Common myeloid progenitor, CD34-positive (primary cell): ENCODE measurements at places on chromosomes 11 and 22.

- DNase-seq: no peak
Observed at GRCh38 chr11:124050748-124051147, 9.6 kb upstream of the OR10G7 start.

DNA sequence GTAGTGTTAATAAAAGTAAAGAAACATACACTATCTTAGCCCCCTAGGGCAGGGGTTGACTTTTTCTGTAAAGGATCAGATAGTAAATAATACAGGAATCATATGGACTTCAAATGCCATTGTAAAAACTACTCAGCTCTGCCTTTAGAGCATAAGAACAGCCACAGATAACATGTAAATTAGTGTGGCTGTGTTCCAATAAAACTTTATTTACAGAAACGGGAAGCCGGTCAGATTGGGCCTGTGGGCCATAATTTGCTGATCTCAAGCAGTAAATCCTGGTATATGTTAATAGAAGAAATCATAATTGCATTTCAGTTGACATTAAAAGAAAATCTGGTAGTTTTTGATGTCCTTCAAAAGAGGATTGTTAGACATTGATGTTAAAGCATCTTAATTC lies 76.5 kb downstream of the ZC3H12C start:
- DNase-seq: no peak

- no peak for DNase-seq
Observed at GRCh38 chr11:120655589-120655988, 144.0 kb downstream of the GRIK4 start.

- DNase-seq: no peak
Observed at GRCh38 chr22:38694940-38695339, 5.8 kb downstream of the JOSD1 start.

DNA sequence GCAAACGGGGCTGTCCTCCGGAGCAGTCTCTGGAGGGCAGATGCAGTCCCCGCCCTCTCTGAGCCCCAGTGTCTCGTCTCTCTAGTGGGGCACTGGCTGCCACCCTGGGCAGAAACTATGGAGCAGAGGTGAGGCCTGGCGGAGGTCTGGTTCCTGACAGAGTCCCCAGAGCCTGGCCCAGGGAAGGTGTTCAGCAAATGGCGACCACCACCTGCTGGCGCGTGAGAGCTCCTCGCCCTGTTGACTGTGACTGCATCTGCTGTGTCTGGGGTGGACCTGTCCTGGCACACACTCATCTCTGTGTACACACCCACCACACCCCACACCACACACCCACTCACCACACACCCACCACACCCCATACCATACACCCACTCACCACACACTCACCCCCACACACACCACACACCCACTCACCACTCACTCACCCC lies 18.3 kb upstream of the TTLL12 start:
- DNase-seq: no peak

- no peak for DNase-seq
Observed at GRCh38 chr11:56333156-56333555, 12.7 kb upstream of the OR8K1 start.

GRCh38 chr11:27291302-27291889 lies 71.6 kb downstream of the CCDC34 start:
- peak; percentile 28 for DNase-seq

- peak; percentile 67 for DNase-seq
Observed at GRCh38 chr11:34044664-34045485, 6.7 kb upstream of the CAPRIN1 start.

DNA sequence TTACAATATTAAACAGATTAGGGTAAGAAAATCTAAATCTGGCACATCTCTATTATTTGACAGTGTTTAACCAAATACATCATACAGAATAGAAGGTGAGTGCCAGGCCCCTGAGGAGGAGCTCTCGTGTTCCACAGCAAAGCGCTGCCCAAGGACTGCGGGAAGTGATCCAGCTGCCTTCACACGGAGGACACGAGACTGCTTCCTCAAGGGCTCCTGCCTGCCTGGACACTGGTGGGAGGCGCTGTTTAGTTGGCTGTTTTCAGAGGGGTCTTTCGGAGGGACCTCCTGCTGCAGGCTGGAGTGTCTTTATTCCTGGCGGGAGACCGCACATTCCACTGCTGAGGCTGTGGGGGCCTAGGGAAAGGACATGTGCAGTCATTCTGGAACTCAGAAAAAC lies 71.1 kb downstream of the NCAPD3 start:
- no peak for DNase-seq

DNA sequence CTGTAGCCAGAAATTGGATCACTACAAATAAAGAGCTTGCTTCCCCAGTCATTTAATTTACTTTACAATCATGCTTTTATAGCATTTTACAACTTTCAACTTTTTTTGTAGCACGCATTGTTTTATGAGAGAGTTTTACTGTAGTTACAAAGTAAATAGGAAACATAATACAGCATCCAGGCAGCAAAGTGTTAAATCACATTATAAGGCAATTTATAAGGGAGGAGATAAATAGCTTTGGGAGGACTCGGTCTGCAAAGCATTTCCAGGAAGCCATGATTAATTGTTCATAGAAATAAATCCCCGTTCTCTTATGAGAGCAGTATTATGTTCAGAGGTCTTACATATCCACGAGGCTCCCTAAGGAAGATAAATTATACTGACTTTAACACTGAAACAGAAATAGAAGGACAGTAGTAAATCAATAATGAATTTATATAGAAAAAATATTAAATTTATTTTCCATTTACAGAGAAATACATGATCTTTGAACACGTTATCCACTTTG lies 792.6 kb upstream of the RAG2 start:
- DNase-seq: no peak

DNA sequence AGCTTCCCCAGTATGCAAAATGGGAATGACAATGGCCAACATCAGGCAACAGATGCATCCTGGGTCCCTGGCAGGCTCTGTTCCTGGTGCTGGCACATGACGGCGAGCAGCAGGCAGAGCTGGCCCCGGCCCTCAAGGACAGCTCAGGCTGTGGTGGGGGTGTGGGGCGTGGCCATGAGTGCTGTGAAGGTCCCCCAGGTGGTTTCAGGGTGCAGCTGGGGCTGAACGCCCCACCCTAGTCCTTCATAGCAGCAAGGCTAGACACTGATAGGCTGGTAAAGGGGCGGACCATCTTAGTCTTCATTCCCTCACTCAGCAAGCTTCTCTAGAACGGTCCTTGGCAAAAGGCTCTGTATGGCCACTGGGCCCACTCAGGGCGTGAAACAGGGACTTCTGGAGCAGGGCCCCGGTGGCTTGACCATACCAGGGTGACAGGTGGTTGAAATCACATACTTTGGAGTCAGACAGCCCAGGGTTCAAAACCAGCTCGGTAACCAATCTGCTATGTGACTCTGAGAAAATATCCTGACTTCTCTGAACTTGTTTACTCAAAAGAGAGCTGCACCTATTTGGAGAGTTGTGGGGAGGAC lies 15.1 kb downstream of the NPTXR start:
- DNase-seq: no peak

GRCh38 chr22:38163844-38164550 lies 17.6 kb downstream of the PLA2G6 start:
- no peak for DNase-seq

DNA sequence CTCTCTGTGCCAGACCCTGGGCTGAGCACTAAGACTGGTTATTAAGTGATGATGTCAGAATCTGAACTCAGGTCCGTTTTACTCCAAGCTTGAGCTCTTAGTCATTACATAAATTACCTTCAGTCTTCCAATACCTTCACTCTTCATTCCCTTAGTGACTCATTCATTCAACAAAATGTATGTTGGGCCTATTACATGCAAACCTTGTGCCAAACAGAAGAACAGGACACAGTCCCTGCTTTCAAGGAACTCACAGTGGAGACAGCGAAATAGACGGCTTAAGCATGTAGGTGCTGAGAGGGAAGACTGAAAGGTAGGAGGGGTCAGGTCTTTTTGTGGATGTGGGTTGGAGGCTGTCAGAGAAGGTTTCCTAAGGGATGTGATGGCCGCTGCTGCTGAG lies 3.3 kb downstream of the KCTD14 start:
- no peak for DNase-seq

- peak; percentile 57 for DNase-seq
Observed at GRCh38 chr11:112880495-112880894, 80.7 kb upstream of the NCAM1 start.

GRCh38 chr22:34004058-34004457 lies 83.8 kb upstream of the LARGE1 start:
- DNase-seq: no peak

GRCh38 chr11:121422675-121423074 lies 29.4 kb upstream of the SORL1 start:
- DNase-seq: peak; percentile 30

GRCh38 chr22:46796566-46797195 lies 34.2 kb downstream of the TBC1D22A start:
- no peak for DNase-seq

GRCh38 chr22:30265131-30265720 lies 1.4 kb downstream of the OSM start:
- no peak for DNase-seq

GRCh38 chr11:65388731-65389130 lies 2.3 kb downstream of the FRMD8 start:
- DNase-seq: no peak

- DNase-seq: no peak
Observed at GRCh38 chr22:45631841-45632238, 39.8 kb upstream of the ATXN10 start.

DNA sequence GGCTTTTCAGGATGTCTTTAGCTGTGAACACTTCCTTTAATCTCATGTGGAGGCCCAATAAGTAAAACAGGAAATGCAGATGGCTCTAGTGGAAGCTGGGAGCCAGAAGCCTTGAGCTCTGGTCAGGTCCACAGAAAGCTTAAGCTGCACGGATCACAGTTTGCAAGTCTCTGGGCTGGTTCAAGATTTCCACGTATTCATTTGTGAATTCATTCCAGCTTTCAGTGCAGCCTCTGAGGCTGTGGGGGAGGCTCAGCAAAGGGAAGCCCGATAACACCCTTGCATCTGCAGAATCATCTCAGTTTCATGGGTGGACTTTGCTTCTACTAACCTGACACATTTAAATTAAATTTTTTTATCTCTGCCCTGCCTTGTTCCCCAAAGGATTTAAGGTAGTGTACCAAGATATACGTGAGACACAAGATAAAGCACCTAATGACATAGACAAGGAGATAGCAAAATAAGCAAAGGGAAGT lies 65.6 kb downstream of the ISX start:
- peak; percentile 21 for DNase-seq

- no peak for DNase-seq
Observed at GRCh38 chr11:71169313-71169712, 83.1 kb downstream of the SHANK2 start.

- no peak for DNase-seq
Observed at GRCh38 chr11:62482753-62483152, 63.9 kb downstream of the AHNAK start.

DNA sequence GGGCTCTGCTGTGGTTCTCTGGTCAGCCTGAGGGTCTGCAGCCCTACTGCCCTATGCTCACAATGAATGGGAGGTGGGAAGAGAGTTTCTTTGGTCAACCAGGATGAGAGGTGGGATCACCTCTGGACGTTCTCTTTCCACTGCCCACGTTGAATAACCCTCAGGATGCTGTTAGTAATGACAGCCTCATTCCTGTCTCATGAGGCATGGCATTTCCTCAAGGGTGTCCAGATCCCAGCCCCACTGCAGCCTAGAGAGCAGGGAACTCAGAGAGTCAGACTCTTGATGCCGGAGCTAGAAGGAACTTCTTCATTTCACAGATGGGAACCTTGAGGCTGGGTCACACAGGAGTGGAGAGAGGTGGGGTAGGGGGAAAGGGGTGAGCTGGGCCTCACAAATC lies 196.0 kb downstream of the CEP164 start:
- DNase-seq: no peak

GRCh38 chr11:66556086-66556485 lies 9.4 kb downstream of the ACTN3 start:
- DNase-seq: no peak

DNA sequence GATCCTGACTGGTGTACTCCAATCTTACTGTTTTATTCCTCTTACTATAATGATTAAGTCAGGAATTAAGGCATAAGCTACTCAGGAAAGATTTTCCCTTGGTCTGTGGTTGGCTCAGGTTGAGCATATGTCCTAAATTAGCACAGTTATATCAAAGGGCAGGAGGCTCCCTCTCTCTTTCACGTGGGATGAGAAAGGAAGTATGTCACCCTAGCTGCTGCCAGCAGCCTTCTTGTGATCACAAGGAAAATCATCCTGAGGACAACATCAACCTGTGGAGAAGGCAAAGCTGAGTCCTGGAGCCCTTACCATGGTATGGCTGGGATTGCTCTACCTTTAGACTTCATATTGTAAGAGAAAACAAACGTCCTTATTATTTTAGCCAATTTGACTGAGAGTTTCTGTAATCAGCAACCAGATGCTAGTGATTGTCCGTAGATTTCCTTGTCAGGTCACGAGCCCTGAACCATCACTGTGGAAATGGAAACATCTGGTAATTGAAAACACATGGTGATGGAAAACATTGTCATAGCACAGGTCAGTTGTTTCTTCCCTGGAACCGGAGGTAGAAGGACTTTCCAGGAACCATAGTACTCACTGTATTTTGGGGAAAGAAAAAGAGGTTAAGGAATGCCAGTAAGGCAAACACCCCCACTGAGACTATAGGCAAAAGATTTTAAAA lies 40.6 kb upstream of the DEUP1 start:
- no peak for DNase-seq

DNA sequence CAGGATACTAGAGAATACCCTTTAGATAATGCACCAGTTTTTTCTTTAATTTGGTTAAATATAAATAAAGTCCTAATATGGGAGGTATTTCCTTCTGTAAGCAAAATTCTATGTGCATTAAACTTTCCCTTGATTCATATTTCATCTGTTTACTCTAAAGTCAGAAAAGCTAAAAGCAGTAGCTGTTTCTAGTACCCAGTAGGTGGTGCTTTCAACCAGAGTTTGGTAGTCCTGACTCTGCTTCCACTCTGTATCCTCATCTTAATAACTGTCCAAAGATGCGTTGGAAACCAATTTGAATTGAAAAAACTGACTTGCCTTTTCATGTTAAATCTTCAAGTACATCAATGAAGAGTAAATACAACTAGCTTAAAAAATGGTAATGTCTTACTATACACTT lies 1065.2 kb downstream of the JRKL start:
- peak; percentile 26 for DNase-seq

- DNase-seq: no peak
Observed at GRCh38 chr22:26417406-26417805, 11.7 kb upstream of the ASPHD2 start.

DNA sequence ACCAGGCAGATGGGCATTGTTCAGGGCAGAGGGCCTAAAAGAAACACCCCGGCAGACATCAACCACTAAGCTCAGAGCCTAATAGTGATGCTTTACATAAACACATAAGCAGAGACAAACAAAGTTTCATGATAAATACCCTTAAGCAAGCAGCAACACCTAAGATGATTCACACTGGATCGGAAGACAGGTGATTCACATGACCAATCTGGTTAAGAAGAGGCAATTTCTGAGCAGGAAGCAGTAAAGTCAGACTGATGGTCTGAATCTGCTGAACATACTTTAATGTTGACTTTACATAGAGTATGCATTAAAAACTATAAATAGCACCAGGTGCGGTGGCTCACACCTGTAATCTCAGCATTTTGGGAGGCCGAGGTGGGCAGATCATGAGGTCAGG lies 56.1 kb downstream of the SYN3 start:
- DNase-seq: no peak

GRCh38 chr11:31671681-31672080 lies 139.4 kb downstream of the PAX6 start:
- DNase-seq: no peak
